ENCODE measurements at places on chromosomes 11 and 22.
A peak's percentile ranks its signal among the peaks of the same experiment; 100 is the strongest.

DNA sequence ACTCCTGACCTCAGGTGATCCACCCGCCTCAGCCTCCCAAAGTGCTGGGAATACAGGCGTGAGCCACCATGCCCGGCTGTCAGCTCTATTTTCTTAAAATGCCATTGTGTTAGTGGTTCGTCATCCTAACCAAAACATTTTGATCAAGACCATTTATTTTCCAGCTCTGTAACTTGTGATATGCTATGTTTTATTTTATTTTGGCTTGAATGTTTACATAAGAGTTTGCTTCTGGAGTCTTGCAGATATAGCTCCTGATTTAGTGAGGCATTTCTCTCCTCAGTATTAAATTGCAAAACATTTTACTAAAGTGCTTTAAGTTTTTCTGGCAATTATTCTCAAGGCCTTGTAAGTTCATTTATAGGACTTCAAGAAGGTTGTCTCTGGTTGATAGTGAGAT lies 4.4 kb downstream of the EP300 start:
- no peak for DNase-seq

GRCh38 chr11:79461666-79462645 lies 21.1 kb upstream of the TENM4 start:
- DNase-seq = no peak

DNA sequence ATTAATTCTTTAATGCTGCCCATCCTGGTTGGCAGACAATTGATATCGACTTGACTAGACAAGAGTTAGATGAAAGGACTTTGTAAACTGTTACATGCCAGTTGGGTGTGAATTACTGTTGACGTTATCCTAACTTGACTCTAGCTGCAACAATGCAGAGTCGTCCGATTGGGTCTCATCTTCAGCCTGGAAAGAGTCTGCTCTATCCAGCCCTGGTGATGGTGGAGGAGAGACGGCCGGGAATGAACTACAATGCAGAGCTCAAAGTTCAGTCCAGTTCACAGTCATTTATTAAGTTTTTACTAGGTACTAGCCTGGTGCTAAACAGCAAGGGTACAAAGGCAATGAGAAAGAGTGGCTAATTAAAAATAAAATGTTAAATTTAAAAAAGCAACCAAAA lies 4.9 kb upstream of the SMIM35 start:
- DNase-seq = no peak

DNA sequence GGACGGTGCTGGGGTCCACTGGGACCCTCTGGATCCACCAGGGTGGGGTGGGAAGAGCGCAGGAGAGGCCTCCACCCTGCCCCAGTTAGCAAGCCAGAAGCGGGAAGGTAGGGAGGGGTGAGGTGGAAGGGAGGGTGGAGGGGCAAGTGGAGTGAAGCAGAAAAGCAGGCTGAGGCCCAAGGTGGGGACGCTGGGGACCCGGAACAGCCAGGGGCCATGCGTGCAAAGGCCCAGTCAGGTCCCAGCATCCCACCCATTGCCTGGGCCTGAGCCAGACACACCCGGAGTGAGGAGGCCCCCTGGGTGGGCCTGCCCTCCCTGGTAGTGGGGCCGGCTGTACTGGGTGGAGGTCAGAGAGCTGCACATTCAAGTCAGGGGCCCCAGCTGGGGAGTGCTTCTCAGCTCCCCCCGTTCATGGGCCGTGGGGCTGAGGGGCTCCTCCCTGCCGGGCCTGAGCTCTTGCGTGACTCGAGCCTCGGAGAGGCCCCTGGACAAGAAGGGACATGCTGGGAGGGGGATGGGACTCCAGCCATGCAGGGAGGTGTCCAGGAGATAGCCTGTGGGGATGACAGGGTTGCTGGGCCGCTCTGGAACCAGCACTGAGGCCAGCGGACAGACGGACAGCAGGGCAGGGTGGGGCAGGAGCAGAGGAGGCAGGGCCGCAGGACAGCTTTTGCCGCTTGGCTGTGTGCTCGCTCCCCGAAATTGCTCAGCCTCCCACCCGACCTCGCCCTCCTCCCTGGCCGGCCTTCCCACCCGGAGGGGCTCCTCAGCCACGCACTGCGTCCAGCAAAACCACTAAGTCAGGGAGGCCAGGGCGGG lies 7.7 kb downstream of the TNNT3 start:
- no peak for DNase-seq

- DNase-seq = no peak
These were observed at the start of gene MMP10 for GRCh38 chr11:102780491-102780918. Gene MMP10, minus strand, starts transcription at chr11:102780628. Its CDS starts 37 bp downstream, at chr11:102780591.

- no peak for DNase-seq
These were observed 52.1 kb downstream of the NTM start for GRCh38 chr11:131422496-131422895.

DNA sequence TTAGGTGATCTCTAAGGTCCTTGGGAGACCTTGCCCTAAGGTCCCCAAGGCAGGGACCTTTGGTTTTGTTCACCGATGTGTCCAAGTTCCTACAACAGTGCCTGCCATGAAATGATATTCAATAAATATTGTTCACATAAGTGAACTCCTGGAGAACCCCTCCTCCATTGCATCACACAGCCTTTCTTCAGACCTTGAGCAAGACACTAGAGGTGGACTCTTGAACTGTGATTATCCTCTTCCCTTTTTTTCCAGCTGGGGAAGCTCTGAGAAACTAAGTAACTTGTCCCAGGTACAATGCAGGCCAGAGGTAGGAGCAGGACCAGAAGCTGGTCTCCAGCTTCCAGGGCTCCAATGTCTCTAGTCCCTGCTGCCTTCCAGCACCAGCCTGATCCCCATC lies 76.6 kb upstream of the LMO1 start:
- DNase-seq = no peak

GRCh38 chr22:48071828-48072227 lies 1309.4 kb downstream of the TBC1D22A start:
- DNase-seq = no peak

DNA sequence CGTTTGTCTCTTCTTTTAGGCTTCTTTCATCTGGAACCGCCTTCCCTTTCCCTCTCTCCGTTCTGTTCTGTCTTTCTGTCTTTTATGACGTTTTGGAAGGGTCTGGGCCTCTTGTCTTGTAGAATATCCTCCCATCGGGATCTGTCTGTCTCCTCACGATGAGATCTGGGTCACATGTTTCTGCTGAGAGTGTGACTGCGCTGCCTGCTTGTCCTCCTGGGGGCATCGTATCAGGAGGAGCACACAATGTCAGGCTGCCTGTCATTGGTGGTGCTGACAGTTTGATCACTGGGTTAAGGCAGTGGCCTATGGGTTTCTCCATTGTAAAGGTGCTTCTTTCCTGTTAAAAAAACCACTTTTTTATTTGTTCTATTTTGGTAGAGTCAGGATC lies 60.4 kb upstream of the PARVG start:
- no peak for DNase-seq

DNA sequence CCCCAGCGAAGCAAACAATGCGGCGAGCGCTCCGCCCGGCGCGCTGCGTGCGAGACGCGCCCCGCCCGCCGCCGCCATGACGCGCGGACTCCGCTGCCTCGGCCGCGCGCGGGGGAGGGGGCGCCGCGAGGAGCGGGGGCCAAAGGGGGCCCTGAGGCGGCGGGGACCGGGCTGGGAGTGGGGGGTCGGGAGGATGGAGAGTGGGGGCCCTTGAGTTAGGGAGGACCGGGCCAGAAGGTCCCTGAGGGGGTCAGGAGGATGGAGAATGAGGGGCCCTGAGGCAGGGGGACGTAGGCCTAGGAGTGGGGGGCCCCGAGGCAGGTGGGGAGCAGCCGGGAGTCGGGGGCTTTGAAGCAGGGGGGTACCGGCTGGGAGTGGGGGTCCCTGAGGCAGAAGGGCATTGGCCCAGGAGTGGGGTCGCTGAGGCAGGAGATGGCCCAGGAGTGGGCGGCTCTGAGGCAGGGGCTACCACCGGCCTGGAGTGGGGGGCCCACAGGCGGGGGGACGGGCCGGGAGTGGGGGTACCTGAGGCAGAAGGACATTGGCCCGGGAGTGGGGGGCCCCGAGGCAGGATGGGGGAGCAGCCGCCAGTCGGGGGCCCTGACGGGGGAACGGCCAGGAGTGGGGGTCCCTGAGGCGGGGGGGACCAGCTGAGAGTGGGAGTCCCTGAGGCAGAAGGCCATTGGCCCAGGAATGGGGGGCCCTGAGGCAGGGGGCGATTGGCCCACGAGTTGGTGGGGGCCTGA lies at the start of gene BRD1:
Gene BRD1 (minus strand): TSS at position 21 of the 746 bp plus-strand sequence. CDS start 3,556 bp downstream, outside the sequence.
- DNase-seq = peak; percentile 60

- no peak for DNase-seq
These were observed 3.3 kb downstream of the ZBED4 start for GRCh38 chr22:49856766-49857618.

GRCh38 chr11:93718057-93718563 lies 23.2 kb downstream of the TAF1D start:
- peak; percentile 40 for DNase-seq

- no peak for DNase-seq
These were observed 34.5 kb upstream of the SEZ6L start for GRCh38 chr22:26134654-26135330.

- DNase-seq = no peak
These were observed 97.1 kb upstream of the CARD18 start for GRCh38 chr11:105236664-105237063.

DNA sequence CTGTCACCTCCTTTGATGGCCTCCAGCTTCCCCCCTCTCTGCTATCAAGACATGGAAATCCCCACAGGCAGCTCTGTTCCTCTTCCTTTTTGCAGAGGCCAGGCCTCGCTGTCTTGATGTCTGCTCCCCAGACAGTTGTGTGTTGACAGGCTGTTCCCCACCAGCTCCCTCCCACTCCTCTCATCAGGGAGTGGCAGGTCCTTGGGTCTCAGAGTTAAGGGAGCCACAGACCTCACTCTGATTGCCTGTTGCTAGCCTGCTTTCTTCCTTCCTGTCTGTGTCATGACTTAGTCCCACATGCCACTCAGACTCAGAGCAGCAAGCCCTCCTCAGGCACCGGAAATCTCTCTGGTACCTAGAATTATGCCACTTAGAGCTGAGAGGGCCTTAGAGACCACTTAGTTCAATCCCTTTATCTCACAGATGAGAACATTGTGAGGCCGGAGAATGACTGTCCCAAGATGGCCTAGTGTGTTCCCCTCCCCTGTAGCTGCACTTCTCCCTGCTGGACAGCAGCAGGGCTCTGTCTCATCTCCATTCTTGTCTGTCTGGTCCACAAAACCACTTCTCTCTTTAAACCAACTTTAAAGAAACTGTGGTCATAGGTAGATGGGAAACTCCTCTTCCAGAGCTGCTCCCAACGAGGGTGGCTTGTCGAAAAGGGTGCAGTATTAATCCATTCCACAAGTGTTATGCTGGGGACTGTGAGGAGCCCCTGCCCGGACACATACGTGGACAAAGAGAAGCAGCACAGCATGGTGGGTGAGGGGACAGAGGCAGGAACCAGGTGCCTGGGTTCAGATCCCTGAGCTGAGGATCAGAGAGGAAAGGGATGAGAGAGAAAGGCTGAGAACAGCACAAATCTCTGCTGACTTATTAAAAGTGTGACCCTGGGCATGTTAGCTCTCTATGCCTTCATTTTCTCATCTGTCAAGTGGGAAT lies 4.2 kb downstream of the AMPD3 start:
- DNase-seq = peak; percentile 39

DNA sequence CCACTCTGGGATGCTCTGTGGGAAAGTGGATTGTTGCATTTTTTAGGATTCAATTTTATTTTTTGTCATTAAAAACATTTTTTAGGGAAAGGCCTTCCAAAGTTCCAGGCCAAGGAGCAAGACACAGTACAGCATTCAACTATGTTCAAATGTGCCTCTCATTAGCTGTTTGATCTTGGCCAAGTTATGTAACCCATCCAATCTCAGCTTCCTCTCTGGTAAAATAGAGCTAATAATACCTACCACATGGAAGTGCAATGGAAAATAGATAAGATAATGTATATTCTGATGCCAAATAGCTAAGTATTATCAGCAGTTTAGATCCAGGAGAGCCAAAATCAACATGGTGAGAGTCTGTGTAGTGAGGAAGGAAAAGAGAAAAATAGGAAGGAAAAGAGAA lies 220.3 kb upstream of the SESN3 start:
- DNase-seq = no peak

DNA sequence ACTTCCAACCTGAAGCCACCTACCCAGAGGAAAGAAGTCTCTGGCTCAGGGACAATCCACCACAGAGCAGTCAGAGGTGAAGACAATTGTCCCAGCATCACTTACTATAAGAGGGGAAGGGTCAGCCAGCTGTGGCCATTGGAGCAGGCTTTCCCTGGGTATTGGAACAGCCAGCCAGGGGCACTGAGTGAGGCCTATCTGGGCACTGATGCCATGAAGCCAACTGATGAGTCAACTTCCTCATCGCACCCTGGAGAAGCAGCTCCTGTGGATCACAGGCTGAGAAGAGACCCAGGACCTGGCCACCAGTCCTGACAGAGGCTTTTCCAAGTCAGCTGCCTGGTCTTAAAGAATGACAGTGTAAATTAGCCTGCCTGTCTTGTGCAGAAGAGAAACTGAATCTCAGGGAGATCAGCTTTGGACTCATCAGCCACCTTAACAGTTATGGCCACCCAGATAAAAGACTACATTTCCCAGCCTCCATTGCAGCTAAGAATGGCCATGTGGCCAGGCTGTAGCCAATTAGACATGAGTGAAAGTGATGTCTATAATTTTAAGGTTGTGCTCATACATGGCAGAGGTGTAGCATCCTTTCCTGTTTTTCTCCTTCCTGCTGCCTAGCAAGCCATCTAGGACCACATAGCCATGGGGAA lies 19.0 kb downstream of the CHST1 start:
- no peak for DNase-seq

GRCh38 chr22:46763051-46763705 lies 728 bp downstream of the TBC1D22A start:
- no peak for DNase-seq

GRCh38 chr22:37896181-37896592 lies 9.9 kb upstream of the MICALL1 start:
- no peak for DNase-seq

- no peak for DNase-seq
These were observed 1.9 kb downstream of the OR52K1 start for GRCh38 chr11:4484310-4484709.

GRCh38 chr22:38416621-38417251 lies 38.3 kb downstream of the KCNJ4 start:
- DNase-seq = no peak

DNA sequence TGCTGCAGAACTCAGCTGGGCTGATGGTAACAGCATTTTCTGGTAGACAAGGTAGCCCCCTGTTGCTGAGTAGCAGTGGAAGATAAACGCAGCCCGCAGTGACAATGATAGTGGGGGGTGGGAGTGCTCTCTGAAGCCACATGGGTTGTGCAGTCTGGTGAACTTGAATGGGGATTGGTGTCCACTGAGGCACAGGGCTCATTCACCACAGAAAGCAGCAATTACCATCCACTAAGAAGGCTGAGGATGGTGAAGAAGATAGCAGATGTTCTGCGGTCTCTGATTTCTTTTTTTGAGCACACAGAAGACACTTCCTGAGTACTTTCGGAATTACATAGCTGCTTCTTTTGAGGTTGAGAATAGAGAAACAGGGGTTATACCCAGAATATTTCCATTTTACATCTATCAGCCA lies 150.3 kb downstream of the LRRC4C start:
- DNase-seq = no peak

DNA sequence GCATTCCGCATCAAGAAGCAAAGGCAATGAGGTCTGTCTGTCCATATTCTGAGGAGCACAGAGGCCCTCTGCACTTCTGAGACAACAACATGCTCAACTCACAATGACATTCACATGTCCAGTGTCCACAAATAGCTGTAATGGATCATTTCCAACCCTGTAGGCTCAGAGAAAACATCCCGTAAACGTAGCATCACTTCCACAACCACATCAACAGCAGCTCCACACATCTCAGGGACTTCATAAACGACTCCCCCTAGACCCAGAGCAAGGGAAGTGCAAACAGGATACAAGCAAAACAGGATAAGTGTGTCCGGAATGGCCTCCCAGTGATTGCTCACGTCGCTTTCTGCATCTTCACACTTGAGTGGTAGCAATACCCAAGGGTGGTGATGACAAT lies 100.2 kb downstream of the SYN3 start:
- no peak for DNase-seq

GRCh38 chr11:45369313-45369712 lies 83.2 kb upstream of the SYT13 start:
- no peak for DNase-seq
